ENCODE measurements at places on chromosomes 5 and 9.
A peak's percentile ranks its signal among the peaks of the same experiment; 100 is the strongest.

DNA sequence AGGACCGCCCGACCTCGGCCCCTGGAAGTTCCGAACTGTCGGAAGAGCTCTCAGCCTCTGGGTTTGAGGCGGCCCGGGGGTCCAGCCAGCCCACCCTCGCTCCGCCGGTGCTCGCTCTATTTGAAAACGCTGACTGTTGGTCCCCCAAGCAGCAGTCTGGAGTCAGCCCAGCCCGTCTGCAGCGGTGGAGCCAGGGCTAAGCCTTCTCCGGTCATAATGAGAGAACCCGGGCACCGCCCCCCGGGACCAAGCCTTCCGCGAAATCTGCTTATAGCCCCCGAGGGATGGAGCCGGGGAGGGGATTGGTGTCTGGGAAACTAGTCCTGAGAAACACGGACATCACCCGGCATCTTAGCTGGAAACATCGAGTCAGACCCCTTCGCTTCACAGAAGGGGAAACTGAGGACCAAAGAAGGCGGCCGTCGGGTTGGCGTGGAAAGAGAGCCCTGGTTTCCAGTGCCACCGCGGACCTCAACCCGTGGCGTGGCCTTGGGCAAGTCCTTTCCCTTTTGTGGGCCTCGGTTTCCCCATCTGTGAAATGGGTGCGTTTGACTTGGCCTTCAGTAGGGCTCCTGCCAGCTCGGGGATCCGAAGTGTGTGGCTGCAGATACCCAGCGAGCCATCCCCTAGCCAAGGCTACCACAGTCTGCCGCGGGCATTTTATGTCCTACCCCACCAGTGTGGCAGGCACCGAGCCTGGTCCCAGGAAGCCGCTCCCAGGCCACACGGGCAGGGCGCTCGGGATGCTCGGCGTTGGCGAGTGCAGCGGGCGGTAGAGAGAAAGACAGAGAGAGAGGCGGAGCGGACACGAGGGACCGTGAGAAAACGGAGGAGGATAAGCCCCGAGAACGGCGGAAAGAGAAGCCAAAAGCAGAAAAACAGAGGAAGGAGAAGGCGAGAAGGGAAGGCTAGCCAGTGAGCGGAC is 857 bp downstream of the ADAM19 start:
- peak; percentile 14 for DNase-seq
- H3K36me3 ChIP-seq, result peaks cover 7% of the 10 kb centered on the region
- H3K27ac ChIP-seq, result peak overlapping the region; percentile 64

- H3K27ac ChIP-seq, result no peak overlapping the region
- DNase-seq, result no peak
Measured at GRCh38 chr9:98334796-98335195, 79.3 kb upstream of the TBC1D2 start.

- H3K4me3 ChIP-seq, result no peak overlapping the region
- no peak overlapping the region for H3K27ac ChIP-seq
- H3K27me3 ChIP-seq, result no peaks in the 10 kb centered on the region
- DNase-seq, result no peak
- no peaks in the 10 kb centered on the region for H3K36me3 ChIP-seq
Measured at GRCh38 chr9:89610391-89610925, 5.6 kb downstream of the GADD45G start.

- H3K27me3 ChIP-seq, result no peaks in the 10 kb centered on the region
- peak; percentile 66 for DNase-seq
- H3K27ac ChIP-seq, result no peak overlapping the region
Measured at GRCh38 chr9:34500623-34501267, 22.0 kb downstream of the ENHO start.

DNA sequence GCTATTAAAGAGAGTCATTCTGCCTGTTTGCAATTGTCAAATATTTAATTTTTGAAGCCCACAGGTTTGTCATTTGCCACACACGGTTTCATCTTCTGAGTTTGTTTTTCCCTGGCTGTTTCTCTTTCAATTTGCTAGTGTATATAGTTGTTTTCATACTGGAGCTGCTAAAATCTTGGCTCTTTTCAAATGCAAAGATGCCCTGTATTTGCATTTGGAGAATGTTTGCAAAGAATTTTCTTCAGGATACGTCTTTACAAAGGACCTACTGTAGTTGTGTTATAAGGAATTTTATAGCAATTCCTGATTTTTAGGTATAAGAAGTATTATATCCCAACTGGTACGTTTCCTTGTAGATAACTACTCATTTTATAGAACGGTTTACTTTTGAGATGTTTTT is 48.0 kb downstream of the IZUMO3 start:
- H3K36me3 ChIP-seq, result no peaks in the 10 kb centered on the region
- no peak overlapping the region for H3K27ac ChIP-seq
- DNase-seq, result no peak
- no peaks in the 10 kb centered on the region for H3K27me3 ChIP-seq

DNA sequence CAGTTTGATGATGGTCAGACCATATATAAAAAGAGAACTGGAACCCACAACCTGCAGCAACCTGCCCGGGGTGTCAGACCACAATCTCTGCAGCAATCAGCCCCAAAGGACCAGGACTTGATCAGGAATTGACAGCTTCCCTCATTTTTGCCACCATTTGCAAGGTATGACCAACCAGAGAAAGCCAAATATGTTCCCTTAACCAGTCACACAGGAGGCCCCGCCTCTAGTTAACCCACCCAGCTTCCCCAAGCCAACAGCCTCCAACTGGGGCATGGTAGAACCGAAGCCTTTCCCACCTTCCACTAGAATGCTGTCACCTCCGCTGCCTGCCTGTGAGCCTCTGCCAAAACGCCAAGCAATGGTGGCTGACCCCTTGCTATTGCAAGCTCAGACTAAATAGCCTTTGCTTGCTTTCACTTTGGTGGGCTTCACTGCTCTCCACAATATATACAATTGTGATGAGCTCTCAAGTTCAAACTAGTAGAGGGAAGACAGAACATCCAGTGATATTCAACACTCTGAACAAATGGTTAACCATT is 86.3 kb downstream of the AK8 start:
- DNase-seq, result no peak
- H3K4me1 ChIP-seq, result no peaks in the 10 kb centered on the region

- no peaks in the 10 kb centered on the region for H3K4me1 ChIP-seq
- no peak overlapping the region for H3K27ac ChIP-seq
- no peak overlapping the region for H3K4me3 ChIP-seq
- no peak for DNase-seq
- H3K27me3 ChIP-seq, result no peaks in the 10 kb centered on the region
Measured at GRCh38 chr9:68925175-68925574, 88.7 kb downstream of the PRKACG start.

DNA sequence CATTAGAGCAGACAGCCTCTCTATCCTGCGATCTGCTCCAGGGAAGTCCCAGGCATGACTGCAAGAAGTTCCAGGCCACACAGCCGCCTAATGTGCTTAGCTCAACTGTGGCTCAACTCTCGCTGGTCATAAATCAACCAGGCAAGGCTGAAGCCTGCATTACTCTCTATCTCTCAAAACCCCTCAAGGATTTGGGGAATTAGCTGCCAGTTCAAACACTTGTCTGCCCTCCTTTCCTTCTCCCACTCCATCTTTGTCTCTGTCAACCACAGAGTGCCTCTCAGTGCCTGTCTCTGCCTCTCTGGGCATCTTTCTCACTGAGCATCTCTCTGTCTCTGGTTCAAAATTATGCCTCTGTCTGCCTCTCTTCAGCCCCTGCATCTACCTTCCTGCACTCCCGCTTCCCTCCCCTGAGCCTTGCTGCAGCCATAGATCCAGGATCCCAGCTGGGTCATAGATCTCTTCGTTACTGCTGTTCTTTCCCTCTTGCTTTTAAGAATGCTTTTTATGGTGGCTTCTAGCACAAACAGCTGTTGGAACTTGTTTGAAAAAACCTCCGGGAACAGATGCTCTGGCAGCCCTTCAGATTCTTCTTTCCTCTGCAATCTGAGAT is 27.9 kb upstream of the GALNT10 start:
- H3K27ac ChIP-seq, result no peak overlapping the region
- no peaks in the 10 kb centered on the region for H3K36me3 ChIP-seq
- H3K4me3 ChIP-seq, result no peak overlapping the region

DNA sequence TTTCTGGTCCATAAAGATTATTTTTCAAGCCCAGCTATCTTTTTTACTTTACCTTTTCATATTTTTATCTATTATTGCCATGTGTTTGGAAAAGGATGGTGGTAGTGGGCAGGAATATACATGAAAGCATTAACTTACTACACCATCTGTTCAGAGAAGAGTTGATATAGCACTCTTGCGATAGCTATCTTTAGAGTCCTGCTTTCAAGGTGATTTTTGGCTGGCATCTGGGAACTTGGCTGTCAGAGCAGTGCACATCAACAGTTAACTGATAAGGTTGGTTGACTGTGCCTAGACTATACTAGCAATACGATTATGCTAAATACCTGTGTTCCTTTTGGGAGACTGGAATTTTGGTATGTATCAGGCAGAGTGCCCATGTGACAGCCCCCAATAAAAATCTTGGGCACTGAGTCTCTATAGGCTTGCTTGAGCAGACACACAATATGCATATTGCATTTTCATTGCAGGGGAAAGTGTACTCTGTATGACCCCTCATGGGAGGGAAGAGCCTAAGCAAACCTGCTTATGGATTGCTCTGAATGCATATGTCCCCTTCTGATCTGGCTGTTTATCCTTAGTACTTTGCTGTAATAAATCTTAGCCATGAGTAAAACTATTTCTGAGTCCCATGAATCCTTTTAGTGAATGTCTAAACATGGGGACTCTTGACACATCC is 227.6 kb upstream of the C9orf72 start:
- no peak for DNase-seq
- no peak overlapping the region for H3K27ac ChIP-seq
- H3K27me3 ChIP-seq, result no peaks in the 10 kb centered on the region
- no peaks in the 10 kb centered on the region for H3K4me1 ChIP-seq
- H3K36me3 ChIP-seq, result no peaks in the 10 kb centered on the region
- H3K4me3 ChIP-seq, result no peak overlapping the region

DNA sequence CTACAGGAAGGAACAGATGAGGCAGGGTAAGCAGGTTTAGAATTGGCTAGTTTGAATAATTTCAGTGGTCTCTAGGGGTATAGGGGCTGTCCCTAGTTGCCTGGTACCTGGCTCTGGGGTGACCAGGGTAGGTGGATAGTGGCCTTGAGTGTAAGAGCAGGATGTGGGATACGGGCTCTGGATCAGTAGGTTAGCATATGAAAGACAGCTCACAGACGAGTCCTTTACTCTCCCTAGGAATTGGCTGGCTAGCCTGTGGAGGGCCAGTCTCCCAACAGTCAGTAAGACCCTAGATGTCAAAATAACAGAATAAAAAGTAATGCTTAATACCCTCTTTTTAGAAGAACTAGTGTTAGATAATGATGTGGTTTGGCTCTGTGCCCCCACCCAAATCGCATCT is 16.6 kb upstream of the C9orf152 start:
- no peak for DNase-seq
- H3K27me3 ChIP-seq, result no peaks in the 10 kb centered on the region
- H3K4me3 ChIP-seq, result no peak overlapping the region
- no peaks in the 10 kb centered on the region for H3K36me3 ChIP-seq

- H3K27ac ChIP-seq, result no peak overlapping the region
- H3K4me1 ChIP-seq, result no peaks in the 10 kb centered on the region
- DNase-seq, result no peak
- no peaks in the 10 kb centered on the region for H3K27me3 ChIP-seq
Measured at GRCh38 chr5:120605325-120606079, 141.4 kb downstream of the PRR16 start.

- H3K27me3 ChIP-seq, result no peaks in the 10 kb centered on the region
- H3K27ac ChIP-seq, result no peak overlapping the region
- no peak for DNase-seq
- H3K36me3 ChIP-seq, result no peaks in the 10 kb centered on the region
- no peaks in the 10 kb centered on the region for H3K4me1 ChIP-seq
Measured at GRCh38 chr5:122858451-122858850, 13.0 kb downstream of the SNX24 start.

GRCh38 chr5:111159845-111160244 is 64.3 kb upstream of the CAMK4 start:
- no peaks in the 10 kb centered on the region for H3K27me3 ChIP-seq
- no peak overlapping the region for H3K27ac ChIP-seq
- no peak overlapping the region for H3K4me3 ChIP-seq
- no peak for DNase-seq
- H3K36me3 ChIP-seq, result no peaks in the 10 kb centered on the region

GRCh38 chr5:112995764-112996618 is 19.4 kb downstream of the DCP2 start:
- H3K27me3 ChIP-seq, result no peaks in the 10 kb centered on the region
- no peaks in the 10 kb centered on the region for H3K4me1 ChIP-seq
- H3K27ac ChIP-seq, result no peak overlapping the region

DNA sequence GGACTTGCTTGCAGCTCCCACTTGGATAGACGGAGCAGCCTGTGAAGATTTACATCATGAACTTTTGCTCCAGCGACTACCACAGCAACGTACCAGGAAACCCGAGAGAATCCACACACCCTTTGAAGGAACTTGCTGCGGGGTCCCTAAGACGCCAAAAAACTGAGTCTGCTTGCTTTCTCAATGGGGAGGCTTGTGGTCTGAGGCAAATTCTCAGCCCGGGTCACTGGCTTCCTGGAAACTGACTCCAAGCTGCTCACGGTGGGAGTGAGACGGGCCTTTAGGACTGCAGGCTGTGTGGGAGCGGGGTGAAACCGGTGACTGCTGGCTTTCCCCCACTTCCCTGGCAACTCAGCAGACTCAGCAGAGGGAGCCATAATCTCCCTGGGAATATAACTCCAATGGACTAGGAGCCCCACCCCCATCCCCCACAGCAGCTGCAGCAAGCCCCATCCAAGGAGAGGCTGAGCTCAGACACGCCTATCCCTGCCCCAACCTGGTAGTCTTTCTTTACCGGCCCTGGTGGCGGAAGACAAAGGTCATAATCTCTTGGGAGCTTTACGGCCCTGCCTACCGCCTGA is 466.0 kb downstream of the CAAP1 start:
- H3K27me3 ChIP-seq, result no peaks in the 10 kb centered on the region
- no peak overlapping the region for H3K4me3 ChIP-seq
- no peaks in the 10 kb centered on the region for H3K4me1 ChIP-seq
- no peak overlapping the region for H3K27ac ChIP-seq

DNA sequence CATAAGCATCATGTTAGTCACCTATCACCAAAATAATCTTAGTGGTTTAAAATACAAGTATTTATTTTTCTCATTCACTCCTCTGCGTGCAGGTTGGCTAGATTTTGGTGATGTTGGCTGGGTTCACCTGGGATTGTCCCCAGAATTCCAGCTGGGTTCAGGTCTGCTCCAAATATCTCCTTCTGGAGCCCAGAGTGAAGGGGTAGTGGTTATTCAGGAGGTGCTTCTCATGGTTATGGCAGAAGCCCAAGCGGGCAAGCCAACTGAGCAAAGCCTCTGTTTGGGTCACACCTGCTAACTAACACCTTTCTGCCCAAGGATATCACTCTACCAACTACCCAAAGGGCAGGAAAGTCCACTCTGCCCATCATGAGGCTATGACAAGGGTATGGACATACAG is 4.7 kb upstream of the SLC25A46 start:
- no peak overlapping the region for H3K27ac ChIP-seq
- no peaks in the 10 kb centered on the region for H3K27me3 ChIP-seq
- H3K36me3 ChIP-seq, result no peaks in the 10 kb centered on the region
- H3K4me1 ChIP-seq, result peaks cover 7% of the 10 kb centered on the region

DNA sequence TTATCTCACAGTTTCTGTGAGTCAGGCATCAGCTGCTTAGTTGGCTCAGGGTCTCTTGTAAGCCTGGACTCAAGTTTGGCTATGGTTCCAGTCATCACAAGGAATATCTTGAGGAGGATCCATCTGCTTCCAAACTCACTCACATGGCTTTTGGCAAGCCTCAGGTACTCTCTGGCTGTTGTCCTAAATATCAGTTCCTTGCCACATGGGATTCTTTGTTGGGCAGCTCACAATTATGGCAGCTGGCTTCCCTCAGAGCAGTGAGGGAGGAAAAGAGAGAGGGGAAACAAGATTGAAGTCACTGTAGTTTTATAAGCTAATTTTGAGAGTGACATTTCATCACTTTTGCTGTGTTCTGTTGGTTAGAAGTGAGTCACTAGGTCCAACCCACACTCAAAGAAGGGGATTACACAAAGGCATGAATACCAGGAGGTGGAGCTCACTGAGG is 144.5 kb downstream of the GCNT1 start:
- no peak for DNase-seq
- H3K4me3 ChIP-seq, result no peak overlapping the region
- H3K4me1 ChIP-seq, result no peaks in the 10 kb centered on the region
- H3K36me3 ChIP-seq, result no peaks in the 10 kb centered on the region
- H3K27me3 ChIP-seq, result no peaks in the 10 kb centered on the region

Measured in CD4-positive, alpha-beta T cell (primary cell).